ENCODE measurements at places on chromosomes 5 and 9.

DNA sequence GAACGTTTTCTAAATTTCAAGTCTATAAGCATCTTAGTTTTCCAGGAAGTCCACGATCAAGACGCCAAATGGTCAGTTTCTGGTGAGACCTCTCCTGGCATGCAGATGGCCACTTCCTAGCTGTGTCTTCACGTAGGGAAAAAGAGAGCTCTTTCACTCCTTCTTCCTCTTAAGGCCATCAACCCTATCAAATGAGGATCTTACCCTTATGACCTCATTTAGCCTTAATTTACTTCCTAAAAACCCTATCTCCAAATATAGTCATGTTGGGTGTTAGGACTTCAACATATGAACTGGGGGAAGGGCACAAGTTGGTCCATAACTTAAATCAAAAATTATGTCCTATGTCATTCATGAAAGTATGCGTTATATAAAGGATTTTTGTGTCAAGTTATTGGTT is 229.5 kb downstream of the ARL15 start:
- DNase-seq, result no peak

- no peak for DNase-seq
These were observed 636.5 kb downstream of the TLE1 start for GRCh38 chr9:81052846-81053245.

DNA sequence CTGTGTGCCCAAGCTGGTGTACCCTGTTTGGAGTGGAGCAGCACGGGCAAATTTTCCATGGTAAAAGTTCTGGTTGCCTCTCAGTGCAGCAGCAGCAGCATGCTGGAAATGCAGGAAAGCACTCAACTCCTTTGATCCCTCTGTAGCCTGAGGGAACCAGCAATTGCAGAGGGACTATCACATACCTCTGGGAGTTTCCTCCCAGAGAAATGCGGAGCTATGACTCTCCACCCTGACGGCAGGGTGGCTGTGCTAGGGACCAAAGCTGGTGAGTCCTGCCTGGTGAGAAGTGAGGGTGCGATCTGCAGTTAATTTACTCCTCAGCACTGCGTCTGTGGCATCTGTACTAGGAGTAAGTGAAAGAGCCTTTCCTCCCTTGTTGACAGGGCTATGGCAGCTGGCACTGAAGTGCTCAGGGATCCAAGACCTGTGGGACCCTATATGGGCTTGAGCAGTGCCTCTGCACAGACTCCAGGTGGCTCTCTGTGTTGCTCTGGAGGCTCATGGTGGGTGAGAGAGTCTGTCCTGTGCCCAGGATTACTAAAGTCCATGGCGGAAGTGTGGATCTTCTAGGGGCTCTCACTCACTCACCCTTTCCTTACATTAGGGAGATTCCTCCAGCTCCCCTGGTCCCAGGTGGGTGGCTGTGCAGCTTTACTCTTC is 601.2 kb upstream of the TYRP1 start:
- DNase-seq, result no peak

DNA sequence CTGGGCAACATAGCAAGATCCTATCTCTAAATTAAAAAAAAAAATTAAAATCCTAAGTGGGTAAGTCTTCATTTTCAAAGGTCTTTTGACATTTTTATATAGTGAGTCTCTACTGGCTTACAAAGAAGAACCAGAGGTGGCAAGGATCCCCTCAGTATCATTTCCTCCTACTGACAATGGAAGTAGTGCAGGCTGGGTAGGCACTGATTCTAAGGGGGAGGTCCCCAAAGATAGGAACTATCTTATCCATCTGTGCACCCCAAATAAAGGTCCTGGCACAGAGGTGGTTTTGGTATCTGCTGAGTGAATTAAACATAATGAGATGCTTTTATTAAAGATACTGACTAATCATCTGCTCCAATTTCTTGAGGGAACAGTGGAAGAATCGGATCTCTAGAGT is 4.2 kb downstream of the FAM193B start:
- no peak for DNase-seq

DNA sequence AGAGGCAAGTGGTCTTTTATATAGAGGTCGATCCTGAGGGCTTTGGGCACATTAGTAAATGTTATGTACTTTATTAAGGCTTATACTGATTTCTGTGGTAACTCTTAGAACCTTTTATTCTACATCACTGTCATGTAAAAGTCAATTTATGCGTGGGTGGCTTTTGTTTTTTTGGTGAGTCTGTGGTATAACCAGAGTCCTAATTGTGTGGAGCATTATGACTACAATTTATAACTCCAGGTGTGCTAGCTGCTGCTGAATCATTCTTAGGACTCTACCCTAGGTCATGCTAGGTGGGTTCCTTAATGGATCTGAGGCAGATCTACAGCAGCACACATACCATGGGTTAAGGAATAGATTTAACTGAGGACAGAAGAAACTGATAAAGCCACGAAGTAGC is 33.9 kb upstream of the KCNN2 start:
- no peak for DNase-seq

DNA sequence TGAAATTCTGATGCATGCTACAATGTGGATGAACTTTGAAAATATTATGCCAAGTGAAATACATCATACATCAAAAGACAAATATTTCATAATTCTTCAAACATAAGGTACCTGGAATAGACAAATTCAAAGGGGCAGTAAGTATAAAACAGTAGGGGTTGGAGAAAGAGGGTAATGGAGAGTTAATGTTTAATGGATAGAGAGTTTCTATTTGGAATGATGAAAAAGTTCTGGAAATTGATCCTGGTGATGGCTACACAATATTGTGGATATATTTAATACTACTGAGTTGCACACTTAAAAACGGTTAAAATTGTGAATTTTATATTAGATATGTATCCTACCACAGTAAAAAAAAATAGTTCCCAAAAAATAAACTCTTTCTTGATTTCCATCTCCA is 14.6 kb upstream of the CNTLN start:
- DNase-seq, result no peak

DNA sequence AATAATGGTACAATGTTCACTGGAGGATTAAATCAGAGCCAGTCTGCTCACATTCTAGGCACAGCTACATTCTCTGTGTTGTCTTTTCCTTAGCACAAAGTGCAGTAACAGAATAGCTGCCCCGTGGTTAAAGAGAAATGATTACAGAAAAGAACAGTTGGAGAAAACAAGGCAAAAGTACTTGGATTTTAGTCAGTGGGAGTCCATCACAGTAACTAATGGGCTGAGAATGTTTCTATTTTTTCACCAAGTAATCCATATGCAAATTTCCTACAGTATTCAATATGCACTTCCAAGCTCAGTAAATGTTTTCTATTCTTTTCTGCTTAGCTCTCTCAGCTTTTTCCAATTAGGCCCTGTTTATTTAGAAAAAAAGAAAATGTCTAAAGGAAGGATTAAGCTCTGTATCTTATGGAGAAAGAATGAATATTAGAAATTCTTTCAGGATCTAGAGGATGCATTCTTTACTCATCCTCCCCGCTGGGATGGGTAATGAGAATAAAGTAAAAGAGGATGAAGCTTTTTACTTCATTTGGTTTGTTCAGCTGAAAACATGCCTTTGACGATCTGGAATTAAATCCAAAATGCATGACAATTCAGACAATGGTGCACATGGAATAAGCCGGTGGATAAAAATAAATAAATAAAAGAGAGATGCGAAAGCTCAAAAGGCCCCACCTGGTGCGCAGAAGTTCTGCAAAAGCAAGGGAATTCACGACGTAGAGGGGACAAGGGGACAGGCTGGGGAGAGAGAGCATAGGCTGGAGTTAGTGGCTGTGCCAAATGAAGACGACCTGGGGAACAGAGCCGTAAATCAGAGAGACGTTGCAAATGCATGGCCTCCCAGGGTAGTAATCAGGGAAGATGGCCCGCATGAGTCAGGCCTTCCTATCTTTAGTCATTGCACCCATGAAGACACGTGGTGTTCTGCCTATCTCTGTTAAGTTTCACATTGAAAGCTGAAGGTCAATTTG is 345.2 kb downstream of the GLIS3 start:
- DNase-seq, result no peak

DNA sequence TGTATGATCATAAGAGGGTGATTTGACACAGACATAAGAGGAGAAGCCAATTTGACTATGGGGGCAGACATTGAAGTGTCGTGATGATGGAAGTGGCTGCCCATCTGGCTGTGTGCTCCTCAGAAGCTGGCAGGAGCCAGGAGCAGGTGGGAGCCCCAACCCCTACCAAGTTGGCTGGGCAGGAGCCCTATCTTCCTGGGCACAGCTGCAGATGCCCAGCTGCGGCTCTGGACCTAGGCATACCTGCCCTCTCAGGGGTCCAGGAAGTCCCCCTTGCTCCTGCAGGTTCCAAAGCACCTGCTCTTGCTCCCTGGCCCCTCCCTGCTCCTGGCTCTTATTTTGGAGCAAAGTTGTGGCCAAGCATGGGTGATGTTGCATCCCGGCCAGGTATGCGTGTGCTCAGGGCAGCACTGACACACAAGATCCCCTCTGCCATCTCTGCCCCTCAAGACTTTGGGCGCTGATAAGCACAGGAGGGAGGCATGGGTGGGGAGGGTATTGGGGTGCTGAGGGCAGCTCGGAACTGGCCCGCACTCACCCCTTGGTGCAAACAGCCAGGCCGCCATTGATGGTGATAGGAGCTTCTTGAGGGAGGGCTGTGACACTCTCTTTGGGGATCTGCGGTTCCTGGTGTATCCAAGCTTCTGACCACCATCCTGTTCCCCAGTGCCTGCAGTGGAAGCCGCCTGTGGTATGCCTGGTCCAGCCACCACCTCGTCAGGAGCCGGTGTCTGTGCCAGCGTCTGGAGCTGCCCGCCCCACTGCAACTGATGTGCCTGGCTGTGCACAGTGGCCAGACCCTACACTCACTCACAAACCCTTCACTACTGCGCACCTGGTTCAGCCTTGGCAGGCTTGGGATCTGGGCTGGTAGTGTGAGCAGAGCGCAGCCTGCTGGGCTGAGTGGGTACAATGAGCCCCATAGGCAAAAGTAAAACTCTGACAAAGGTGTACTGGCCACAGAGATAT is 230.9 kb downstream of the CDH9 start:
- no peak for DNase-seq

DNA sequence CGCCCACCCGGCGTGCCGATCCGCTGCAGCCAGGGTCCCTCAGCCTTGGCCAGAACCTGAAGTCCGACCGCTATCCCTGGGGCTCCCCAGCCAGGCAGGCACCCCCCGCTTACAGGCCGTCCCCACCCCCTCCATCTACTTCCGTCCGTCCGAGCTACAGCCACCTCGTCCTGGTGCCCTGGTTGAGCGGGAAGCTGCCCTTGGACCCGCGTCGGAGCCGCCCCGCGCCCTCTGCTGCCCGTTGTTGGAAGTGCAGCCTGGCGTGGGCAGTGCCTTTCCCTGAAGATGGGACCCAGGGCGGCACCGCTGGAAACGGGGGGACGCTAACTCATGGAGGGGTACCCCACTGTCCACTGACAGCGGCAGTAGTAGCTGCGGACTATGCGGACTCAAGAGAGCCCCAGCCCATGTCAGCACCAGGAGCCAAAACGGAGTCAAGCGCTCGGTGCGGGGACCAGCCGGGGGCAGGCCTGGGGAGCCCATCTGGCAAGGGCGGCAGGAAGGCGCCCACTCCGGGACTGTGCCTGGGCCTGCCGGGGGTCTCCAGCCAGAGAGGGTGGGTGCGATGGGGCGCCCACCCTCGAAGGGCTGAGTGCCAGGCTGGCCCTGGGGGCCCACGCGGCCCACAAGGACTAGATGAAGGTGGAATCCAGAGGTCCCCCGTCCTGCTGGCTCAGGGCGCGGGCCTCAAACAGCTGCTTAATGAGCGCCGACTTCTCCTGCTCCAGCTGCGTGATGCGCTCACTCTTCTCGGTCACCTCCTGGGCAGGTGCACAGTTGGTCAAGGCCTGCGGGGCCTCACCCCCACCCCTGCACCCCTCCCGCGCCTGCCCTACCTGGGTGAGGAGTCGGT is 6.1 kb downstream of the SAPCD2 start:
- peak; percentile 70 for DNase-seq

DNA sequence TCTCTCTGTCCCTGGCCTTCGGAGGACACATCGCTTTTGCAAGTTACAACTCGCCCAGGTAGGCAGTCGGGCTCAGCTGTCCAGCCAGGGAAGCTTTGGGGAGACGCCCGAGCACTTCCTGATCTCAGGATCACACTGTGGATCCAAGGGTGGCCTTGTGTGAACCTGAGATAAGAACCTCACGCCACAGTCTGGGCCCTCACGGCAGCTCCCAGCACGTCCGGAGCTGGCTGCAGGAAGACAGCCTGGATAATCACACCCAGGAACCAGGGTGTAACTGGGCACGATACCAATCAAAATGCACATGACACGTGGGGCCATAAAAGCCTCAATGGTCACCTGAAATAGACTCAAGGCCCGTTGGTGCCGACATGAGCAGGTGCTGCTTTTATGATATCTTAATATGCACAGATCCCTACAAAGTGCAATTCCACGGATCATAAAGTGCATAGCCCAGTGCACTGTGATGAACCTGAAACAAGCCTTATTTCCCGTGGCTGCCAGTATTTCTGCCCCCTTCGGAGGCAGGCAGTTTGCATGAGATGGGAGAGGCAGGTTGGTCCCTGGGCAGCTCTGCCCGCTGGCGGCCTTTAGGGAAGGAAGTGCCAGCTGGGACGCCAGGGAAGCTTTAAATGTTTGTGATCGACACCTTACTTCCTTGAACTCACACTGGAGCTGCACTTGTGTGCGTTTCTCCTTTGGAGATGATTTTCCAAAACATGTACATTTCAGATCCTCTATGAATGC is 14.5 kb downstream of the SLC6A18 start:
- no peak for DNase-seq

DNA sequence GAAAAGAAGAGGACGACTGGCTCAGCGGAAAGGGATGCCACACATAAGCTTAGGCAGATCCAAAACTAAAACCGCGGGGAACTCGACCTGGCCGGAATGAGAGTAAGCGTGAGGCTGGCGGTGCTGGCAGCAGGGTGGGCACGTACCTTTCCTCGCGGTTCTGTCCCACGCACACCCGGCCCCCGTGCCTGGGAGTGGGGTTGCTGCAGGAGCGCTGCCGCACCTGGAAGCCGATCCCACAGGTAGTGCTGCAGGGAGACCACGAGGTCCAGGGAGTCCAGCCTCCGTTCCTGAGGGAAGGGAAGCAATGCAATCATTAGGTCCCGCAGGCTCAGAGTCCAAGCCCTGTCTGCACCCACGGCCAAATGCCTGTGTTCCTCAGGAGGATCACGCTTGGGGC is 427.0 kb downstream of the SEMA5A start:
- no peak for DNase-seq

- no peak for DNase-seq
These were observed 37.9 kb downstream of the IRX4 start for GRCh38 chr5:1844708-1845436.

GRCh38 chr9:83630938-83631457 is 8.1 kb downstream of the IDNK start:
- peak; percentile 28 for DNase-seq

- DNase-seq, result peak; percentile 8
These were observed 256.0 kb downstream of the TMEM167A start for GRCh38 chr5:82820961-82821845.

Data from NCI-H1417 (cell line).